ENCODE measurements at places on chromosomes 3 and 15. TPM values are rescaled to one million over a fixed set of nuclear protein-coding genes. Genes with fewer than 3 reads are reported as not detected.

- no peak for DNase-seq
Measured at GRCh38 chr3:56942523-56942922, 117.9 kb upstream of the SPATA12 start.

GRCh38 chr15:88912500-88912921, 668 bp downstream of the MFGE8 start:
- no peak for DNase-seq

DNA sequence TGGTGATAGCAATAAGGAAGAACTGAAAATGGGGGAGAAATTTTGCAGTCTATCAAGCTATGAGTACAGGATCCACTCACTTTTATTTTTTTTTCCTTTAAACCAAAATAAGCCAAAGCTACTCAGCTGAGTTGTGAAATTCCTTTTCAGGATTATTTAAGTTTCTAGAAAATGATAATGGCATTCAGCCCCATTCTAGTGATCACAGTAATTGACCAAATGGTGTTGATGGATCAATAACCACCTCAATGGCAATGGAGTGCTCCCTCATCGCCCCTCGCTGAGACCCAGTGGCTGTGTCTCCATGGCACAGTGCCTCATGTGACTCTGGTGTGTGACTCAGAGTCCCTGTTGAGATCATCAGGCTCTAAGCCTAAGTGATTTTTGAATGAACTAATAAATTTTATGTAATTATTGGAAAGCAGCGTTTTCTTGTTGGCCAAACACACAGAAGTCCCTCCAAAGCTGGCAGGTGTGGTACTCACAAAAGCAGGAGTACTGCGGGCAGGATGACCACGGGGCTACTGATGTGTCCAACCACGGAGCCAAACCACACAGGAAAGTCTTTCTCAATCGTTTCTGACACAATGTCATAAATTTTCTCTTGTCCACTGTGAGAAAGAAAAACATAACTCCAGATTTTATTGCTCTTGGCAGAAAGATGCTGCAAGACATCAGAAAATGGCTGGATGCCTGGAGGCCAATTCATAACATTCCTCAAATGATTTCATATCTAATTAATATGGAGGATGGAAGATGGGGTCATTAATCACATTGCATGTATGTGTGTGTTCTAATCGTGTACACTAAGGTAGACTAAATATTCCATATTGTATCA, 14.4 kb upstream of the STARD5 start:
- no peak for DNase-seq

DNA sequence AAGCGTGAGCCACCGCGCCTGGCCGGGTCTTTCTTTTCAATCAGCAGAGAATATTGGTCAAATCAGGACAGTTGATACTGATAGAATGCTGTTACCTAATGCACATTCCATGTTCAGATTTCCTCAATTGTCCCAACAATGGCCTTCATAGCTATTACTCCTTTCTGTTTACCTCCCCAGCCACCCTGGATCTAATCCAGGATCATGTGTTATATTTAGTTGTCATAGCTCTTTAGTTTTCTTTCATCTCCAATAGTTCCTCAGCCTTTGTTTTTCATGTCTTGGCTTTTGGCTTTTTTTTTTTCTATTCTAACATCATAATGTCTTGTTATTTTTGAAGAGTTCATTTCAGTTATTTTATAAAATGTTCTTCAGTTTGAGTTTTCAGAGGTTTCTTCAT, 14.6 kb downstream of the USP3 start:
- DNase-seq, result no peak

GRCh38 chr15:89070197-89071124, 17.8 kb upstream of the ABHD2 start:
- no peak for DNase-seq

DNA sequence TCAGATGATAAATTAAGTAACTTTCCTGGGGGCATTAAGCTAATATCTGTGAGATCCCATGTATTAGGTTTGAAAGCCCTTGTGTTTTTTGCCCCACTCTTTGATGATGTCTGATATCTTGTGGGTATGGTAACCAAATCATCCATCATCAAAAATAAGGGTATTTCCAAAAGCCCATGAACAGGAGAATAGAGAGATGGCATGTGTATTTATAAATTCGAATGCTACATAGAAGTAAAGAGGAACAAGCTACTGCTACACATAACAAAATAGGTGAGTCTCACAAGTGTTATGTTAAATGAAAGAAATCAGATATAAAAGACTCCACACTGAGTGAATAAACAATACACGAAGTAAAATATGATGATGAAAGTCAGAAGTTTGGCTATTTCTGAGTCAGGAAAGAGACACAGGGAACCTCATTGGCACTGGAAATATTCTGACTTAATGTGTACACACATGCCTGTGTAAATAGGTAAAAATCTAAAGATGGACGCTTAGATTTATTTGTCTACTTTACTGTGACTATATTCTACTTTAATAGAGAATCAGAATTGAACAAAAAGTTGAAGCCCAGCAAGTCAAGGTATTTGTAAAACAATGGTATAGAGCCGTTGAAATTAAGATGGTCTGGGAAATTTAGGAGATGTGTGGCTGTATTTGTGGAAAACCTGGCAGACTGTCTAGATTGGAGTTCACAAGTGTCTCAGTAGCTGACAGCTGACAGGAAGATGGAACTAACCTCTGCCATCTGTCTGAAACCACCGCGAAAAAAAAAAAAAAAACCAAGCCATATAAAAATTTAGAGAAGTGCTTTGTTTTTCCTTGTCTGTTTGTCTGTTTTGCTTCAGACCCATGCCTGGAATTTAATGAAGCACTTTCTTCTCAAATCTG, 111.0 kb upstream of the TGFBR2 start:
- no peak for DNase-seq

LSAMP gene
- 2.1 TPM for total RNA-seq

CHRM5 gene
- not detected for total RNA-seq

BTLA gene
- total RNA-seq, result not detected

ACKR2 gene
- total RNA-seq, result not detected
